ENCODE measurements at places on chromosomes 13 and 19.
A peak's percentile ranks its signal among the peaks of the same experiment; 100 is the strongest.

- DNase-seq, result no peak
Observed at GRCh38 chr19:39194832-39195542, 1.8 kb upstream of the NCCRP1 start.

- no peak for DNase-seq
Observed at GRCh38 chr13:110924639-110924934, 9.7 kb upstream of the ANKRD10 start.

- DNase-seq, result no peak
Observed at GRCh38 chr13:100526318-100527000, 62.1 kb downstream of the GGACT start.

- peak; percentile 43 for DNase-seq
Observed at GRCh38 chr19:49335071-49335783, at the start of gene CD37. CD37 (plus strand) TSS chr19:49335406; CDS start chr19:49335541, 135 bp downstream.

DNA sequence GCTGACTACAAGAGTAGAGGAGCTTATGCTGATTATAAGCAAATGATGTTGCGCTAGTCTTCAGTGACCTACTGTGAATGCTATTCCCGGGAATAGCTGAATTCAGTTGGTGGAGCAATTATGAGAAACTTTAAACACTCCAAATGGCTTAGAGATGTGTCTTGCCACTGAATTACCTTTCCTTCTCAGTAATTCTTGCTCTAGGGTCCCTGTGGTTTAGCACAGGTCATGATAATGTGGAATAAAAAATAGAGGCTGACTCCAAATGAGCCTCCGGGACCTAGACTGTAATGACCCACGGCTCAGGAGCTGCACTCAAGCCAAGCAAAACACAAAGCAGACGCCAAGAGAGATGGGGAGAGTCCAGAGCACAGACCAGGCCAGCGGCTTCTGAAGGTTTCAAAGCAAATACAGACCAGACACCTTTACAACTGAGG is 124.7 kb downstream of the RGCC start:
- DNase-seq, result no peak

GRCh38 chr13:67416047-67416925 is 186.2 kb upstream of the PCDH9 start:
- DNase-seq, result no peak

GRCh38 chr19:43767316-43767715 is 12.6 kb upstream of the SMG9 start:
- DNase-seq, result no peak

- no peak for DNase-seq
Observed at GRCh38 chr13:99053636-99054233, 75.9 kb upstream of the DOCK9 start.

DNA sequence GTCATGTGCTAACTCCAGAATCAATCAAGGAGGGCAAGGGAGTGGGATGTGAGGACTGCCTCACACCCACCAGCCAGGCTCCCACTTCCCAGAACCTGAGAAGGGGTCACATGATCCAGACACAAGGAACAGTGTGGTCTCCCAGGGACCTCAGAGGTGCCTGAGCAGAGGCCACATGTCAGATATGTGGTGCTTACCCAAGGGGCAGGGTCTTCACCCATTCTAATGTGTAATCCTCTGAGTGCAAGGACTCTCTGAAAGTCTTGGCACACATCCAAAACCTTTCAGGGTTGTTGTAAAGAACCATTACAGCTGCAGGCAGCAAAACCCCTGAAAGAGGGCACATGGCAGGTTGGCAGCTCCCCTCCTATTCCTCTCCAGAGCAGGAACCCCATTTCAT is 656.6 kb downstream of the UQCRFS1 start:
- DNase-seq, result no peak

GRCh38 chr19:18895038-18895823 is 727 bp downstream of the CERS1 start:
- DNase-seq, result no peak

- DNase-seq, result no peak
Observed at GRCh38 chr13:30113551-30113950, 193.8 kb downstream of the KATNAL1 start.

DNA sequence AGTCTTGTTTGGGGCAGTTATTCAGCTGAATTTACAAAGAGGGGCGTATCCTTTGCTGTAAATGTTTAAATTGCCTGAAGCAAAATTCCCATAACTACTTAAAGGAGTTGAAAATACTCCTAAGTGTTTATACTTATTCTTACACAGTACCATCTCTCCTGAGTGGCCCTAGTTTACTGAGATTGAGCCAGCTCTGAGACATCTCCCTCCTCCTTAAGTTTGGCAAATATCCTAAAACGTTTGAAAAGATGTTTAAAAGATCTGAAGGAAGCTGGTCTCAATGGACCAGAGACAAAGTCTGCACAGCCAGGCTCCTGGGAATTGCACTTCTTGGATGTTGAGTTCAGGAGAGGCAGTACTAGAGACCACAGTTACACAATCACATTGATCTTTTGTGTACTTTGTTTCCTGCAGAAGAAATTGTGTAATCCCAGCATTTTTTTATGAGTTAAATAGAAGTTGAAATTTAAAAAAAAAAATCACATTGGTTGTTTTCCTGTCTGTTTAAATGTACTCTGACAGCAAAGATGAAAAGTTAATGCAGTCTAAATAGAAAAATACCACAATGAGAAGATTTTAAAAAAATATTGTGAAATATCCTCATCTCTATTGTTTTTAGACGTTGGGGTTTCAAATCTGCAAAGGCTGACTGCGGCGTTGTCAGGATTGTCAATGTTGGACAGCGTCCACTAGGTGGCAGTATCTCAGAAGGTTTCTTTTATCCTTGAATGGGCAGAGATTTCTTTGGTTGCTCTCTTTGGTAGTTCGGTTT is 20.7 kb downstream of the TNFSF11 start:
- peak; percentile 59 for DNase-seq

GRCh38 chr13:77374786-77375185 is 47.9 kb upstream of the MYCBP2 start:
- no peak for DNase-seq

GRCh38 chr13:106186366-106187030 is 349.0 kb downstream of the EFNB2 start:
- DNase-seq, result no peak

DNA sequence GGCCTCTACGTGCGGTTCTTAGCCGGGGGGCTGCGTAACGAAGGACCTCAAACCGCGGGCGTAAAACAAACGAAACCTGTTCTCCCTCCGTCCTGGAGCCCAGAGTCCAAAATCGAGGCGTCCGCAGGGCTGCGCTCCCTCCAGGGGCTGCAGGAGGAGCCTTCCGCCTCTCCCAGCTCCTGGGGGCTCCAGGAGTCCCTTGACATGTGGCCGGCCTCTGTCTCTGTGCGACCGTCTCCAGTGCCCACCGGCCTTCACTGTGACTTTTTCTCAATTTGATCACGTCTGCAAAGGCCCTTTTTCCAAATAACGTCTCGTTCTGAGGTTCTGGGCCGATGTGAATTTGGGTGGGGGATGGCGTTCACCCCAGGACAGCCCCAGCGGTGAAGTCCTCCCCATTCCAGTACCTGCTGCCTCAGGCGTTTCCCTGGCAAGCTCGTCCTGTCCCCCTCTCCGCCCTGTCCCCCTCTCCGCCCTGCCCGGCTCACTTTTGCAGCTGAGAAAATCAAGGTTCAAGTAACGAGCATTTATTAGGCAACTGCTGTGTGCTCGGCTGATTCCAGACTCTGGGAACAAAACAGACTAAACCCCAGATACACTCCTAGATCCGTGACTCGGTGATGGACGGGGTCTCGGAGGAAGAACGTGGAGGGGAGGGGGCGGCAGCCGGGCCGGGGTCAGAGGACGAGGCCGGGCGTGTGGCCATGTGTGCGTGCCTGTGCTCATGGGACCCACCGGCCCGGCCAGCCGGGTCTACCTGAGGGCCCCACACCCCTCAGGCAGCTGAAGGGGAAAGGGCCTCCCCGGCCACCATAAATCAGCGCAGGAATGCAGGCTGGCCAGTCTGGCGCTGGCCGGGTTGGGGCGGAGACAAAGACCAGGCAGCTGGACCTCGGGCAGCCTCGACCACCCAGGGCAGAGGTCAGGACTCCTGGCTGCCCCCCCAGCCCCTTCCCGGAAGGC is 28.1 kb upstream of the WDR18 start:
- DNase-seq, result no peak

- peak; percentile 66 for DNase-seq
Observed at GRCh38 chr19:35153701-35154524, 622 bp upstream of the FXYD5 start.

- DNase-seq, result no peak
Observed at GRCh38 chr13:93552596-93552995, 326.0 kb downstream of the GPC6 start.

DNA sequence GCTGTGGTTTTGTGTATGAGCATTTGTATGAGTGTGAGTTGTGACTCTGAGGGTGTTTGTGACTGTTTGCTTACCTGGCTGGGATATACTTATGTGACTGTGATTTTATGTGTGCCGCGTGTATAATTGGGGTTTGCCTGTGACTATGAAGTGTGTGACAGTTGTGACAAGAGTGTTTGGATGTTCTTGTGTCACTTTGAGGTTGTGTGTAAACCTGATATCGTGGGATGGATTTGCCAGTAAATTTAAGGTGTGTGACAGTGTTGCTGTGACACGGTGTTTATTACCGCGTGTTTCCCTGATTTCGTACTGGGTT is 442 bp downstream of the ZNF420 start:
- no peak for DNase-seq

DNA sequence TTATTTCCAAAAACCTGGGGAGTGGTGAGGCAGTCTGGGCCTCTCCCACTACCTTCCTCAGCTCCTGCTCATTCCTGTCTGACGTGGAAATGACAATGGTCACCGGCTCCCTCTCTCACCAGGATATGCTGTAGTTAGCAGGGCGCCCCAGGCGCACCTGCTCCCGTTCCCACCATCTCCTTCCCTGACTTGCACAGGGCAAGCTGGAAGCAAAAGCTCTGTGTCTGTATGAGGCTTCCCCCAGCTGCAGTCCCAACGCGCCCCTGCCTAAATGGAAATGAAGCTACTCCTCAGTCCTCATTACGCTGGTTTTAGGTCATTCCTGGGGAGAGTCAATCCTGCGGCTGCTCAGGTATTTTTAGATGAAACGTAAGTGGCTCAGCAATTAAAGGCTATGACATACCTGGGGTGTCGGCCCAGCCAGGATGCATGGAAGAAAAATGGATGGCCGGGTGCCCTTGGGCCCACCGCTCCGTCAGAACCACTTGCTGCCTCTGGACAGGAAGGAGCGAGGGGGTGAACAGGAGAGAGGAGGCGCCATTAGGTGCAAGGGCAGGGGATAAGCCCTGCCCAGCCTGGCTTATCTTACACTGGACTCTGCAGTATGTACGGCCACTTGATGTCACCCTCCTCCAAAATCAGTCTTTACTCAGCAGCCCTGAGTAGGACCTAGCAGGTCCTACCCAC is 32.4 kb downstream of the DHRS12 start:
- no peak for DNase-seq

GRCh38 chr13:99312493-99312883 is 5.3 kb upstream of the GPR183 start:
- DNase-seq, result no peak

DNA sequence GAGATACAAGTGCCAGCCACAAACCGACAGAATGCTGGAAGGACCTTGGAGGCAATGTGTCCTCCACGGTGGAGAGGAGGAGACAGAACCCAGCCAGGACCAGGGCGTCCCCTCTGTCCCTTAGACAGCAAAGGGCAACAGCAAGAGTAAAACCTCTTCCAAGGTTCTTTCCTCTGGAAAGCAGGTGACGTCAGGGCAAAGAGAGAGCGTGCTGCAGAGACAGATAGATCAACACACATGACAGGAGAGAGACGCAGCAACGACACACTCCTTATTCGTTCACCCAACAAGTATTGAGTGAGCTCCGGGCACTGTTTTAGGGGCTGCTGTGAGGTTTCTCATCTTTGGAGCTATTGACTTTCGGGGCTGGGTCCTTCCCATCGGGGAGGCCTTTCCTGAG is 1.3 kb upstream of the GALP start:
- no peak for DNase-seq

GRCh38 chr13:44089452-44089851 is 209.7 kb downstream of the LACC1 start:
- no peak for DNase-seq

DNA sequence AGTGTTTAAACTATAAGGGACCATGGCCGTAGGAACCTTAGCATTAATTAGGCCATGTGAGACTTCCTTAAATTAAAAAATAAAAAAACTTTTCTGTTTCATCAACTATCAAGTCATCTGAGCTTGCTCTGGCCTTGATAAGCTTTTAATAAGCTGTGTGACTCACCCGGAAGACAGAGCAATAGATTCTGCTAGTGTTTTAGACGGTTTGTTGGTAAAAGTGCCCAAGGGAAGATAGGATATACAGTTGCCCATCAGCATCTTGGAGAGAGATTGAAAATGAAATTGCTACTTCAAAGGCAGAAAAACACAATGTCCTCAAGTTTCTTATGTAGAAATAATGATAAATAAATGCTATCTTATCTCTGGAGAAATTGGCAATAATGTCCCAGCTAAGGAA is 31.2 kb upstream of the RCBTB2 start:
- no peak for DNase-seq

- DNase-seq, result no peak
Observed at GRCh38 chr13:99953138-99953755, 18.3 kb downstream of the ZIC5 start.

DNA sequence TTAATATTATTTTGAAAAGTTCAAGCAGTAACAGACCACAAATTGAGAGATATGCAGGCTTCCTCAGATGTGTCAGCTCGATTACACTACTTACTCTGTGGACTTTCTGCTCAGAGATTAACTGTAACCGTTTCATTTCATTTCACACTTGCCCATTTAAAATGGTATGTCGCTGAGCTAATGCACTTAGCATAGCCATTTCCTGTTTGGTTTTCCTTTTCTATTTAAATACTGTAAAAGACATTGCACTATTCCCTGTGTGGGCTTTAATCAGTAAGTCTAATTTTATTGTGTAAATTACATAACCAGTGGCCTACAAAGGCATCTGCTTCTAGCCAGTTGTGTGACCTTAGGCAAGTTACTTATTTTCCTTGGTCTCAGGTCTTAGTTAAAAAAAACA is 237.6 kb downstream of the LACC1 start:
- peak; percentile 22 for DNase-seq

GRCh38 chr13:97226013-97226412 is 3.9 kb downstream of the MBNL2 start:
- DNase-seq, result no peak

Data from CD4-positive, alpha-beta T cell treated with Interleukin-4 for 4 hours (primary cell).